ENCODE measurements at places on chromosomes 13 and 19.

GRCh38 chr13:65825039-65825438, 1405.1 kb downstream of the PCDH9 start:
- no peak for DNase-seq

GRCh38 chr19:35267353-35267817, 1.4 kb upstream of the USF2 start:
- DNase-seq = no peak

DNA sequence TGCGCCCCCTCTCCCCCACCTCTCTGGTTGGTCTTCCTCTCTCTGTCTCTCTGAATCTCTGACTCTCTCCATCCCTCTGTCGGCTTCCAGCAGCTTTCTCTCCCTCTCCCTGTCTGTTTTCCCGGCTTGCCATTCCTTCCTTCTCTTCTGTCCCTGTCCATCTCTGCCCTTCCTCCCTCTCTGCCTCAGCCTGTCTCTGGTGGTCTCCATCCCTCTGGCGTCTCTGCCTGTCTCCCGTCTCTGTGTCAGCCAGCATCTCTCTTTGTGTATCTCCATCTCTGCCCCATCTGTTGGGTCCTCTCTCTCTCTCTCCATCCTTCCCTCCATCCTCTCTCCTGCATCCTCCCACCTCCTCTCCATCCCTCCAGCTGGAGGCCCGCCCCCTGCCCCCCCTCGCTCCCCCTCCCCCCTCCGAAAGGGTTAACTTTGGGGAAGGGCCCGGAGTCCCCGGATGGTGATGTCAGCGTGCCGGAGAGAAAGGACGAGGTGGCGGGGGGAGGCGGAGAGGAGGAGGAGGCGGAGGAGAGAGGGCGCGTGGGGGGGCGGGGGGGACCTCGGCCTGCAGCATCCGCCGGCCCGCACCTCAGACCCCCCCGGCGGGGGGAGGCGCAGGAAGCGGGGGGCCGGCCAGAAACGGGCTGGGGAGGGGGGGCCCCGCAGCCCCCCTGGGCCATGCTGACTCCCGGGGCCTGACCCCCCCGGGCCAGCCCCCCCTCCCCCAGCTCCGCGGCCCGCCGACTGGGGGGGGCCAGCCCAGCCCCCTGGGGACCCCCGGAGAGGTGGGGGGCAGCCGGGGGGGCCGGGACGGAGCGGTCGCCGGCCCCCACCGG, at the start of gene BRSK1:
TSS of gene BRSK1 (plus strand) at position 450 of the 830 bp plus-strand sequence. CDS start 446 bp downstream, outside the sequence.
- DNase-seq = no peak

DNA sequence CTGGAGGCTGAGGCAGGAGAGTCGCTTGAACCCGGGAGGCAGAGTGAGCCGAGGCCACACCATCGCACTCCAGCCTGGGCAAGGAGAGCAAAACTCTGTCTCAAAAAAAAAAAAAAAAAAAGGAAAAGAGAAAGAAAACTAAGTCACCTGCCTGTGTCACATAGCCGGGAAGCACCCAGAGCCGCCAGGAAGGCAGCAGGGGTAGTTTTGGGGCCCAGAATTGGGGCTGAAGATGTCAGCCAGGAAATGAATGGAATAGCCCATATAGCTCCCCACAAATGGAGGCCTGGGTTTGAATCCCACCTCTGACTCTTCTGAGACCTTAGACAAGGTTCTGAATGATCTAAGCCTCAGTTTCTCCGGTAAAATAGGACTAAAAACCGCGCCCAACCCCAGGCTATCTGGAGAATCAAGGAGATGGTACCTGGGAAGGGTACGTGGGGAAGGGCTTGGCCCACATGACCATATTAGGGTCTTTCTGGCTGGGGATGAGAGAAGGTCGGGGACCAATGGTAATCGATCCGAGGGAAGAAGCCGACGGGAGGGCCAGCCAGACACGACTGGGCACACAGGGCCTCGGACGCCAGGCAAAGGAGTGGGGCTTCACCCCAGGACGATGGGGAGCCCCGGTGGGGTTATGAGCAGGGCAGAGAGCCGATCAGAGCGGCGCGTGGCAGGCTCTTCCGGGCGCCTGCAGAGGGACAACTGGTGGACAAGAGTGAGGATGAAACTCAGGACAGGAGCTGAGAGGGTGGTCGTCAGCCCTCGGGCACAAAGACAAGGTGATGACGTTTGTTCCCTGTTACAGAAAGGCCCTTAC, 14.4 kb downstream of the CCDC124 start:
- no peak for DNase-seq

DNA sequence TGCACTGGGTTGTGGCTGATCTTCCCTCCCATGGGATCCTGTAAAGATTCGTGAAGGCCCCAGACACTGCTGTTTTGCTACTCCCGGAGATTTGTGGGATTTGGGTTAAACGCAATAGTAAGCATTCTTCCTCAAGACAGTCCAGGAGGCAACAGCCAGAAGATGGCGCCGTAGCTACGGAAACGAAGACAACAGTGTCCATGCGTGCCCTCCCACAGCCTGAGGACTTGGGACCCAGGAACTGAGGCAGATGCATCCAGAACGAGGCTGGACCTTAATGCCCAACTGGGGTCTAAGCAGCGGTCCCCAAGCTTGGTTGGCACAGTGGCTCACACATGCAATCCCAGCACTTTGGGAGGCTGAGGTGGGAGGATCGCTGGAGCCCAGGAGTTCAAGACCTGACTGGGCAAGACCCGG, 57.6 kb upstream of the ZNF507 start:
- no peak for DNase-seq

GRCh38 chr13:95902741-95903140, 150.5 kb downstream of the UGGT2 start:
- DNase-seq = no peak

DNA sequence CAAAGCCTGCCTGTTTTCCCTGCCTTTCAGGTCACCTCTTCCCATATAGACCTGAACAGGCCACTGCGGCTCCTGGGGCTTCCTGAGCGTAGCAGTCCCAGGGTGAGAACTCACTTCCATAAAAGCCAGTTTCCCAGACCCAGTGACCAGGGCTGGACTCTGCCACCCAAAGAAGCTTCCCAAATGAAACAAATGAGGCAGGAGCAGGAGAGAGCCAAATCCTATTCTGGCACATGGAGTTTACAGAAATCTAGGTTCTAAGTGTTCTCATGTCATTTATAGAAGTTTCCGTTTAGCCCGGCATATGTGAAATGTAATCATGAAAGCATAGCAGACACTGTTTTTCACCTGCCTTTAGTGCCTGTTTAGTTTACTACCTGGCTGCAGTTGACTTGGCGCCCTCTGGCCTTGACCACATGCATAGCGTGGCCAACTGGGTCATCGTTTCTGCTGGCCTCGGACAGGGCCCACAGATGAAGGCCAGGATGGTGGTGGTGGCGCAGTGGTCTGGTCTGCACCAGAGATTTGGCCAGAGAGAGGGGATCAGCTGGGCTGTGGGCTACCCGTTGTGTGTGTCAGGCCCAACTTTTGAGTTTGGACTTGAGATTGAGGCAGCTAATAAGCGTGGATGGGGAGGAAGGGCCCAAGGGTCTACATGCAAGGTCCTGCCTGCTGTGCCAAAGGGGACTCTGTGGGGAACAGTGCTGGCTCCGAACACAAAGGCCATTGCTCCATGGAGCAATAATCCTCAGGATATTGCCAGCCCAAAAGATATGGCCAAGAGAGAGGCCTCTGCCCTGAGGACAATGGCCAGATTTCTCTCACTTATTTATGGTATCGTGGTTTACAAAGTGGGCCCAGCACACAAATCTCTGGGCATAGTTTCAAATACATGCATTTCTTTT, 43.3 kb downstream of the NFIX start:
- DNase-seq = no peak

GRCh38 chr13:38702669-38703068, 15.8 kb downstream of the FREM2 start:
- no peak for DNase-seq

GRCh38 chr19:52638601-52639000, 446 bp upstream of the ZNF83 start:
- no peak for DNase-seq

DNA sequence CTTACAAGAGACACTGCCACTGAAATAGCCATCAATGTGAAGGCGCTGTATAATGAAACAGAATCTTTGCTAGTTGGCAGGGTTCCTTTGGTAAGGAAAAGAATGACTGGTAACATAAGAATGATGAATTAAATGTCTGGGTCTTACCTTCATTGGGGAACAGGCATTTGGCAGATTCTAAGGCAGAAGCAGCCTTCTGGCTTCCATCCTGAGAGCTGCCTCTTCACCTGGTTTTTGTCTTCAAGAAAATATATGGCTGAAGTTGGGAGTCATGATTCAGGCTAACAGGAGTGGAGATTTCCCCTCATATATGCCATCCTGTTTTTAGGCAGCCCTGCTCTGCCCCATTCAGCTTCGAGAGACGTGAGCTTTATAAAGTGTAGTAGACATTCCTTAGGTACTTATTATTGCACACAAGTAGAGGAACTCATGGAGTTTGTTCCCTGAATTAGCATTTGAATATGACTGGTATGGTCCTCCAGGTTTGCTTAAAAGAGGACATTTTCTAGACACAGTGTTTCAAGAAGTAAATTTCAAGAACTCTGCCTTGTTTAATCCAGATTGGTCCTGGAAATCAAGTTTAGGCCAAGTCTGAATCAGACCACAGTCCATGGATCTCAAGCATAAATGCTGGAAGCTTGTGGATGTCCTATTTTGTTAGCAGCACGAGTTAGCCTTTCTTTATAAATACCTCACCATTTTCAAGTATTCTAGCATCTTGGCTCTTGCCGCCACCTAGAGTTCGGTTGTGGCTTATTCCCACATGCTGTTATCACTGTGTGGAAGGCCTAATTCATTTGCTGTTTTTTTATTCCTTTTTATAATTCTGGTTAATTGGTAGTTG, 56.2 kb upstream of the AKAP11 start:
- DNase-seq = no peak

GRCh38 chr19:41801792-41802211, 5.4 kb downstream of the CEACAM3 start:
- no peak for DNase-seq

DNA sequence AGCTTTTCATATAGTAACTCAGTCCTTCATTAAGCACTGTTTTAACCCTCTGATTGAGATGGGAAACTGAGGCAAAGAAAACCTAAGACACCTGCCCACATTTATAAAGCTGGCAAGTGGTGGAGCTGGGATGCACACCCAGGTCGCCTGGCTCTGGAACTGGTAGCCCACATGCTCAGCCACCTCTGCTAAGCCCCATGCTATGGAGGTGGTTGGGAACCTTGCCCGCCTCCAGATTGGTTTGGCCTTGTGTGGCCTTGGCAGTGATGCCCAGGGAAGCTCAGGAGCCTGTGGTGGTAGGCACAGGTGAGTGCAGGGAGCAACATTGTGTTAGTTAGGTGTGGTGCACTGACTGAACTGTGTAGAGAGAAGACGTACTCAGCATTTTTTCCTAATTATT, 370.2 kb downstream of the MTUS2 start:
- no peak for DNase-seq

DNA sequence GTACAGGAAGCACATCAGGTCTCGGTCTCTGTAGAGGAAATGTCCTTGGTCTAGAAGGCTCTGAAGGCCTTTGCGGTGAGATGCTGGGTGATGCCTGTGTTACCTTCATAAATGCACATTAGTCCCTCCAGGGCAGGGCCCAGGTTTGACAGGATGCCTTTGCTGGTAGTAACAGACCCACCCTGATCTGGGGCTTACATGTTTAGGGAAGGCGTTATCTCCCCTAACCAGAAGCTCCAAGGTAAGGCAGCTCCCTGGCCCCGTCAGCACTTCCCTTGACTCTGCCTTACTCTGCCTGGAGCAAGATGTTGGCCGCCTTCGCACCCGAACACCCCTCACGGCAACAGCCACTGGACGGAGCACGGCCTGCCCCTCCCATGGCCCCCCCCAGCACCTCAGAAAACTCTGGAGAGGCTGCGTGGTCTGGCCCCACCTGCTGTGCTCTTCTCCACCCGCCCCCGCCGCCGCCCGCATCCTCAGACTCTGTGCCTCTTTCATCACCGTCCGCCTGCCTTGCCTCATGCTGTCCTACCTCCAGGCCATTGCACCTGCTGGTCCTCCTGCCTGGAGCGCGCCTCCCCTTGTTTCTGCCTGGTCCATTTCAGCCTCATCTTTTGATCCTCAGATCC, 9.1 kb downstream of the AP2A1 start:
- no peak for DNase-seq

DNA sequence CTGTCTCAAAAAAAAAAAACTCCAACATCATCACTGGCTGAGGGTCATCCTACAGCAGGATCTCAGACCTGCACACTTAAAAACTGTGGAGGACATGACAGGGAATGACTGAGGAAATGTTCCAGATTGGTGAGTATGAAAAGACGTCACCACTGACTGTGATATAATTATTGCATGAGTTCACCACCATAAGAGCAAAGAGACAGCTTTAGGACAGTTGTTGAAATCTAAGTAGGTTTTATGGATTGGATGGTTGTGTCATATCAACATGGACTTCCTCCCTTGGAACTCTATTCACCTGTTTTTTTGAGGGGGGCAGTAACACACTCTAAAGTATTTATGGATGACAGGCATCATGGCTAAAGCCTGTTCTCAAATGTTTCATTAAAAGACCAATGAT, 31.5 kb downstream of the KLF12 start:
- DNase-seq = no peak

- DNase-seq = no peak
Measured at GRCh38 chr19:29260477-29261317, 47.7 kb upstream of the UQCRFS1 start.

DNA sequence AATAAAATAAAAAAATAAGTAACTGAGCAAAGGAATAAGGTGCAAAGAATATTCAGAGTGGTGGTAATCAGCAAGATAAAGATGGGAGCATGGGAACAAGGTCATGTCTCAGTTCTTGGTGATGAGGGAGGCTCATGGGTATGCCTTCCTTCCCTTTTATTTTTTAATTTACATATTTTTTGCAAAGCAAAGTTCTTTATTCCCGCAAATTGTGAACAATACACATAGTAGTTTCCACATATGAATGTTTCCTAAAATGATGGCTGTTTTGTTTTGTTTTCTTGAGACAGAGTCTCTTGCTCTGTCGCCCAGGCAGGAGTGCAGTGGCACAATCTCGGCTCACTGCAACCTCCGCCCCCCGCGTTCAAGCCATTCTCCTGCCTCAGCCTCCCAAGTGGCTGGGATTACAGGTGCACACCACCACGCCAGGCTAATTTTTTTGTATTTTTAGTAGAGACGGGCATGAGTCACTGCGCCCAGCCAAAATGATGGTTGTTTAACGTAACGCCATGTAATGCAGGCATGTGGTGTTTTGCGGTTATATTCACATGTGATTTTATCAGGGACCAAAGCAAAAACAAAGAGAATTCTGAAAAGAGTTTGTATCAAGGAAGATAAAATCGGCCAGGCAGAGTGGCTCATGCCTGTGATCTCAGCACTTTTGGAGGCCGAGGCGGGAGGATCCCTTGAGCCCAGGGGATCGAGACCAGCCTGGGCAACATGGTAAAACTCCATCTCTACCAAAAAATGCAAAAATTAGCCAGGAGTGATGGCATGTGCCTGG, 4.5 kb upstream of the ADGRE2 start:
- no peak for DNase-seq

DNA sequence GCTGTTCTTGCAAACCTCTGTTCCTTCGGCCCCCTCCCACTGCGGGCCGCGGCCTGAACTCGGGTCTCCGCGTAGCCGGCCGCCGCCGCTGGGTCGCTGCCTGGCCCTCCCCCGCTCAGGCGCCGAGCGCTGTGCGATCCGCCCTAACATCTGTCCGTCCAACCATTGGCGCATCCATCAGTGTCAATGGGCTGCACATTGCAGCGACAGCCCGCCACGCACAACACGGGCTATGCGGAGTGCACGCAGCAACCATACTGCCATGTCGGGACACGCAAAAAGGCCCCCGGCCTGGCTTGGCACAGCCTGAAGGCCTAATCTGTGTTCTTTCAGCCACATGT, 2.6 kb upstream of the TSHZ3 start:
- DNase-seq = no peak

Measured in stimulated activated CD8-positive, alpha-beta memory T cell treated with anti-CD3 and anti-CD28 coated beads, Interleukin-7, amount 100 ng/mL, for 1 hour (primary cell).